ENCODE measurements at places on chromosomes 6 and 20.

DNA sequence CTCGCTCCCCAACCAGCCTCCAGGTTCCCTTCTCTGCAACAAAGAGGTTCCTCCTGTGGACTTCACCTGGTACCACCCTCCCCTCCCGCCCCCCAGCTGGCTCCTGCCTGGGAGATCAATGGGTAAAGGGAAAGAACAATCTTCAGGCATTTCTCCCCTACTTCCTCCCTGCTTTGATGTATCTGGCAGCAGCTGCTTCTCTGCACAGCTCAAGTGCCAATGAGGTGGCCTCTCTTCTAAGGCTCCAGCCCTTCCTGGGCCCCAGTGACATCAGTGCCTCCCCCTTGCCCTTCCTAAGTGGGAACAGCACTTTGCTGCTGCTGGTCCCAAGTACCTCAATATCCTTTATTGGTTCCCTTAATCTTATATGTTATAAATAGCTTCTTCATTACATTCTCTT is 23.5 kb downstream of the MOCS1 start:
- no peak for DNase-seq

GRCh38 chr20:14441201-14441600 is 103.8 kb upstream of the FLRT3 start:
- DNase-seq = no peak

GRCh38 chr6:160919723-160920440 is 71.7 kb upstream of the MAP3K4 start:
- DNase-seq = no peak

GRCh38 chr6:111563581-111563980 is 42.1 kb downstream of the TRAF3IP2 start:
- no peak for DNase-seq

GRCh38 chr6:119609865-119610264 is 260.3 kb upstream of the MAN1A1 start:
- DNase-seq = no peak

DNA sequence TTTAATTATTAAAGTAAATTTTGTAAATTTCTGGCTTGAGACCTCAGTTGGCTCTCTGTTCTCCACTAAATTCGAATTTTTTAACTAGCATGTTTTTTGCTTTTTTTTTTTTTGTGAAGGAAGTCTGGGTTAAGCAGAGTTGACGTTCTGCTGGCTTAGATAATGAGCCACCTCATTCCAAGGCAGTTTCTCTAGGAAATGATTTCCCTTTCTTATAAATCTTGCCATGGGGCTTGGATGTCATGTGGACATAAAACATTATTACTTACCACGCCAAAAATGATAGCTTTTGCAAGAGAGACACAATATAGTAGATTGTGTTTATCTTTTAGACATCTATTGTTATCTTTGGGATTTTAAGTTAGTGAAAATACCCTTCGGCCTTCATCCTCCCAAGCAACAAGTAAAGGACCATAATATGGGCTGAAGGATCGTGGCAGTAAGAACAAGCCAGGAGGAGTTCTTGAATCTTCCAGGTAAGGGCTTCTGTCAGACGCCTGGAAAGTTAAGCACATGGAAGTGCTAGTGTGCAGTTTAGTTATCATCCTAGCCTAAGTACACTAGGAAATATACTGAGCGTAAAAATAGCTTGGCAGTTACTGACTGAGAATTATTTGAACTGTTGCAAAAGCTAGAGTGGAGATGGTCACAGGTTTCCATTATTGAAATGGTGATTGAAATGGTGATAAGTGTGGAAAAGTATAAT is 30.7 kb downstream of the ADGRG6 start:
- DNase-seq = no peak

DNA sequence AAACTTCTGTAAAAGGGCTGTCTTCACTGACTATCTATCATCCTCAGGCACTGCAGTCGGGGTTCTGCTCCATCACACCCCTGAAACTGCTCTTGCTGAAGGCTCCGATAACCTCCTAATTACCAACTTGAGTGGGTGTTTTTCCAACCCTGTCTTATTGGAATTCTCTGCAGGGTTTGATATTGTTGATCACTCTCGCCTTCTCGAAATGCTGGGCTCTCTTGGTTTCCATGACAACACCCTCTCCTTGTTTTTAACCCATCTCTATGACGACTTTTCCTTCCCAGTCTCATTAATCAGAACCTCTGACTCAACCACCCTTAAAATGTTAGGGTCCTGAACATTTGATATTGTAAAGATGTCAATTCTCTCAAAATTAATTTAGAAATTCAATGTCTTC is 39.4 kb upstream of the NNAT start:
- no peak for DNase-seq

- DNase-seq = no peak
These were observed 291.1 kb downstream of the ADGRG6 start for GRCh38 chr6:142592876-142593275.

GRCh38 chr20:58238490-58238889 is 10.0 kb upstream of the ANKRD60 start:
- DNase-seq = no peak

DNA sequence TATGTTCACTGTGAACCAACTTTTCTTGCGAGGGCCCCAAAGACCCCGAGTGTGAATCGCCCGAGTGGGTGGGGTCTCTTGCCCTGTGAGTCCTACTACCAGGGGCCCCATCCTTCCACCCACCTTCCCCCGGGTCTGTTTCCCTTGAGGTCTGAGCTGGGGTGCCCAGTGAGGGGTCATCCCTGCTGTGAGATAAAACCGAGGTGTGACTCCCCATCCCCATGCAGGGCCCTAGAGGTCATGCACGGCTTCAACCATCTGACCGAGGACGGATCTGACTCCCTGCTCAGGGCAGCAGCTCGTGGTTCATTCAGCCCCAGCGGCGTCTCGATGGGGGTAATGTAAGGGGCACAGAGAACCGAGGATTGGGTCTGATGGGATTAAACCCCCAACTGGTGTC is 103.1 kb upstream of the SULF2 start:
- no peak for DNase-seq

- no peak for DNase-seq
These were observed 17.0 kb downstream of the SERPINB9 start for GRCh38 chr6:2885967-2886735.

- DNase-seq = no peak
These were observed 14.3 kb upstream of the LAMP5 start for GRCh38 chr20:9500121-9500520.

- DNase-seq = no peak
These were observed 156.1 kb downstream of the SLC35B3 start for GRCh38 chr6:8279041-8279805.

GRCh38 chr6:109991201-109992101 is 13.3 kb downstream of the GPR6 start:
- DNase-seq = no peak

DNA sequence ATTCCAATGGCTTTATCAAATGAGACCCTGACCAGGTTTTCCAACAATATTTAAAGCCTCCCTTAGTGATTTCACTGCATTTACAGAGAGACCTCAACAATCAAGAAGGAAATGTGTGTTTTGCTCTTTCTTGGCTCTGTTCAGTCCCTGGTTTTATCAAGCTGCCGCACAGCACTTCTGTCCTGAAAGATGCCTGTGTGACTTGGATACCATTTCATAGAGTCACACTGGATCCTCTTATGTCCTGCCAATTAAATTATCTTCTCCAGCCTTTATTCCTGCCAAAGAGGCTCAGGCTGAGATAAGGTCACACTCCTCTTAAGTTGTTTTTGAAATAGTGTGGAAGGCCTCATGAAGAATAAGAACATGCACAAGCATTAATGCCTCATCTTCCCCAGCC is 197.0 kb upstream of the RNF217 start:
- DNase-seq = no peak

DNA sequence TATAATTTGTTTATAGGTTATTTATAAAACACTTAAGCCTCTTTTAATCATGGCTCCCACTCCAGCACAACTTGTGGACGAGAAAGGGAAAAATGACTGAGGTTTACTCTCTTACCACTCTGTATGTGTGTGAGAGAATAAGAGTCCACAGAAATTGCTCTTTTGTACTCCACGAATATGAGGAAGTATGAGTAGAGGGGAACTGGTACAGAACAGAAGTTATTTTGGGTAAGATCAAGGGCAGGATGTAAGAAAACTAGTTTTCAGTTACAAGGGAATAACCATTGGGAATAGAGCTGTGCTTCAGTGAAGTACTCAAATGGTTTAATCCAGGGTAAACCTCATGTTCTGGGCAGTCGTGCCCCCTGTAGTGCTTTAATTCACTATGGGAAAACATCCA is 72.6 kb downstream of the REV3L start:
- no peak for DNase-seq

- DNase-seq = no peak
These were observed 140.7 kb downstream of the SMOC2 start for GRCh38 chr6:168581706-168582105.

DNA sequence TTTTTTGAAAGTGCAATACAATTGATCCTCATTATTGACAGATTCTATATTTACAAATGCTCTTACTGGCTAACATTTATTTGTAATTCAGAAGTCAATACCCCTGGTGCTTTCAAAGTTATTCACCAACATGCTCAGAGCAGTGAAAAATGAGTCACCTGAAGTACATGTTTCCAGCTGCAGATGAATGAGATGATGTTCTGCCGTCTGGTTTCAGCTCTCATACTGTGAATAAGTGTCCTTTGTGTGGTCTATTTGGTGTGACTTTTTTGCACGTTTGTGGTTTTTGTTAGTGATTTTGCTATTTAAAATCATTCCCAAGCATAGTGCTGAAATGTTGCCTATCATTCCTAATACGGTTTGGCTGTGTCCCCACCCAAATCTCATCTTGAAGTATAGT is 22.3 kb upstream of the EYA4 start:
- no peak for DNase-seq

GRCh38 chr6:3627501-3627900 is 124.0 kb downstream of the PXDC1 start:
- no peak for DNase-seq

- no peak for DNase-seq
These were observed 38.5 kb upstream of the TFB1M start for GRCh38 chr6:155352811-155353210.

GRCh38 chr6:140915551-140915950 is 1217.2 kb upstream of the GJE1 start:
- no peak for DNase-seq

GRCh38 chr6:30749554-30750378 is 5.4 kb upstream of the IER3 start:
- DNase-seq = no peak

GRCh38 chr6:136511926-136512325 is 38.3 kb downstream of the MAP7 start:
- DNase-seq = no peak

DNA sequence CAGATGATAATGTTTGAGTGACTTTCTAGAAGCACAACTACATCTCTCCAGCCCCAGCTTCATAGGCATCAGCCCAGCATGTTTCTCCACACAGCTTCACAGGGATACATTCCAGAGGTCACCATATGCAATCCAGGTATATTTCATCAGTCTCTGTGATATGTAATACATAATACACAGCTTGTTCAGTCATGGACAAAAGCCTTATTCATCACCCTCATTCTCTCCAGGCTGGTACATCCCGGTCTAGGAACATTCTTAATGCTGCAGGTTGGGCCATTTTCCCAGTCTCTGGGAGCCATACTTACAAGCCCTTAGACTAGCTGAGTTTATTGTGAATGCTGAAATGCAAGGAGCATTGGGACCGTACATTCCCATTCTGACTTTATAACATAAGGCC is 169.4 kb downstream of the TMEM200A start:
- DNase-seq = no peak

DNA sequence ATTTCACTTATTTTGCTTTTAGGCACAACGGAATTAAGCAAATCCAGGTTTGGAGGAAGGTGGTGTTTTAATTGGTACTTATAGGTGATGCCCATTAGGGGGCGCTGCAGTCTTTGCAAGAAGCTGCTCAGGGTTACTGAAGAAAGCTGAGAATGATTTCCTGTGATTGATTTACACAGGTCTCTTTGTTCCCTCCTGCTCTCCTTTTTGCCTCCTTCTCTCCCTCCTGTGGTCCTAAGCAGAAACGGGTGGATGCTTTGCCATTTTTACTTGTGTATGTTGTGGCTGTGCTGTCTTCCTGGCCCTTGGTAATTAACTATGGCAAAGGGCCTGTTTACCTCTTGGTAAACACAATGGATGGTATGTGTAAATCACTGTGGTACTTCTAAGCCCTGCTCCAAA is 97.8 kb downstream of the ANKS1A start:
- peak; percentile 50 for DNase-seq

- no peak for DNase-seq
These were observed at the start of gene RUNX2 for GRCh38 chr6:45327956-45328522. RUNX2 (plus strand) TSS chr6:45328330; CDS start chr6:45328727, 397 bp downstream.

DNA sequence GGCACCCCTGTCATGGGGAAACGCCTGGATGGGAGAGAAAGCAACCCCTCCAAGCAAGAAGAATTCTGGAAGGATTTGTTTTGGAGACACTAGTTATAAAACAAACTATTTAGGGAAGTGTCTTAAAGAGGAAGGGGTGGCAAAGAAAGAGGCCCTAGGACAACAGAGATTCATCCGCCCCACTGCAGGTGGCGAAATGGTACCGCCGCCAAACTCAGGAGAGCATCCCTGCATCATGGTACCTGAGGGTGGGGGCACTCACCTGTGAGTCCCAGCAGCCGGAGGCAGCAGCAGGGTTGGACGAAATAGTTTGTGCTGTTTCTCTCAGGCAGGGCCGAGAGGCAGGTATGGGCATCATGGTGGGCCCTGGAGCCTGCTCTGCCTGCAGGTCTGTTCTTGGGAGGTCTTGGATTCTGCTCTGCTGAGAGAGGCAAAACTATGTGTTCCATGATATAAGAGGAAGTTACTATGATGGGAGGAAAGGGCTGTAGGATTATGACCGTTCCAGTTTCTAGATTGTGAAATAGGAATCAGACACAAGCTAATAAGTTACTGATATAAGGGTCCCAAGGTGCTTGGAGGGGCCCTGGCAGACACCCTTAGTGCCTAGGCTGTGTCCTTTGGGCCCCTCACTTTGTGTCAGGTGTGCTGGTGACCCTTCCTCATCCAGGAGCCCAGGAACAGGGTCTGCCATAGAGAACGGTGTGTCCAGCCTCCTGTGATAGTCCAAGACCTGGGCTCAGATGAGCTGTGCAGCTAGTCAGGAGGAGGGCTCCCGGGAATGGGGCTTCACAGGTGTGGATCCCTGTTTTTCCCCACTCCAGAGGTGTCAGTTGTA is 20.4 kb downstream of the SIRPD start:
- DNase-seq = no peak

DNA sequence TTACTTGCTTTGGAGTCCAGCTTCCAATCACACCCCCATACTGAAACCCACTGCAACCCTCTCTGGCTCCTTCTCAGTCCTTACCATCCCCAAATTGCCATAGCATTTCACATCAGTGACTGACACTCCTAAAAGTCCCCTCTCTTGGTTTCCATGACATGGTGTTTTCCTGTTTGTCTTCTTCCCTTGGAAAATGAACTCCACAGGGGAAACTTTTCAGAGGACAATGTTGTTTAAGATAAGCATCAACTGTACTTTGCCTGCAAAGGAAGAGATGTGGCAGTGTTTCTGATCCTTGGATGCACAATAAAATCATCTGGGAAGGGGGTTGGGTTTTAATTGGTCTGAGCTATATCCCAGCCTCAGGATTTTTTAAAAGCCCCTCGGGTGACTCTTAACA is 214.9 kb downstream of the HACE1 start:
- no peak for DNase-seq

All from GM19239 (cell line).